ENCODE measurements at places on chromosomes 2 and 18.

DNA sequence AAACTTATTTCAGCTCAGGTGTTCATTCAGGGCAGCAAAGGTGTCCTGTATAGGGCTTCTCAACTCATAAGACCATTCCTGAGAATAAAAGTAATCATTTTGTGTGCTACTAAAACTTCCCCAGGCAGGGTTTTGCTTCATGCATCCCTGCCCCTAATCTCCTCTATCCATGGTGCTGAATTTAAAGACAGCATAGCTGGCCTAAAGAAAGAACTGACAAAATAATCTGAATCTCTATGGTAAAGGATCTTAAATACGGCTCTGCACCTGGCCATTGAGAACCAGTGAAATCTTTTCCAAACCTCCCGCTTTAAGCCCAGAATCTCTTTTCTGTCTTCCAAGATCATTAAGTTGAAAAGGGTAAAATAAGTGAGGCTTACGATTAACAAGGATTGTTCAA is 292.1 kb upstream of the KLHL29 start:
- no peak for DNase-seq

GRCh38 chr18:24055878-24056277 is 41.3 kb downstream of the TTC39C start:
- DNase-seq: no peak

DNA sequence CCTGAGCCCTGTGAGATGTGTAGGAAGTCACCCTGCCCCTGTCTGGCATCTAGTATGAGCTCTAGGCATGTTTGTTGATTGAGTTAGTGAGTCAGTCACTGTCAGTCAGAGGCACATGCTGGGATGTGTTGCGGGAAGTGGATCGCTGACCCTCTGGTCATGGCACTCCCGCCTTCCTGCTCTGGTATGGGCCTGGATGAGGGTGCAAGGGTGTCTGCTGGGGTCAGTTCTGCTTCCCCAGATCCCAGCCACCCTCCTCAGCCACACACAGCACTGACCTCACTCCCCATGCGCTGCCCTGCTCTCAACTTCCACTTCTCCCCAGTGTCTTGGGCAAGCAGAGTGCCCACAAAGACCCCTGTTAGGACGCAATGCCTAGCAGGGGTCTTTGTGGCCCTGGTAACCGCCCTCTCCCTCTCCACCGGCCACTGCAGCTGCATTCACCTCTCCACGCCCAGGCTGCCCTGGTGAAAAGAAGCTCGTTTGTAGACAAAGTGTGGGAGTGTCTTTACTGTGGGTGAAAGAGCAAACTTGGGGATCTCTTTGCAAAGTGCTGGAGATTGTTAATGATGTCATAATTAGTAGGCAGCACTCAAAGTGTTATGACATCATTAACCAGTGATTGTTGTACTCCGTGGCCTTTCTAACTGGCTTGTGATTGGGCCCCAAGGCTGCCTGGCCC is 252.1 kb downstream of the LDLRAD4 start:
- no peak for DNase-seq

DNA sequence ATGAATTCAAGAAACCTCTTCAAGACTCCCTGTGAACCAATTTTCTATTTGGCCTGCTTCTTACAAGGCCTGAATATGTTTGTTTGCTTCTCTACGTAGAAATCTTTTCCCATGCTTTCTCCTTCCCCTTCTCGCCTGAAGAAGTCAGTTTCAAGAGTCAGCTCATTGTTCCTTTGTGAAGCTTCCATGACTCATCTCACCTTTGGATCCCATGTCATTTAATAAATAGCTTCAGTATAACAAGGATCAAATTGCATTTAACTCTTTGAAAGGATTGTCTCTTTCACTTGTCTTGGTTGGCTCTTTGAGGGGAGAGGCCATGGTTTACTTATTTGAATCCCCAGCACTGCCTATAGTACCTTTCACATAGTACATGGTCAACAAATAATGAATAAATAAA is 28.4 kb downstream of the CPS1 start:
- DNase-seq: no peak

DNA sequence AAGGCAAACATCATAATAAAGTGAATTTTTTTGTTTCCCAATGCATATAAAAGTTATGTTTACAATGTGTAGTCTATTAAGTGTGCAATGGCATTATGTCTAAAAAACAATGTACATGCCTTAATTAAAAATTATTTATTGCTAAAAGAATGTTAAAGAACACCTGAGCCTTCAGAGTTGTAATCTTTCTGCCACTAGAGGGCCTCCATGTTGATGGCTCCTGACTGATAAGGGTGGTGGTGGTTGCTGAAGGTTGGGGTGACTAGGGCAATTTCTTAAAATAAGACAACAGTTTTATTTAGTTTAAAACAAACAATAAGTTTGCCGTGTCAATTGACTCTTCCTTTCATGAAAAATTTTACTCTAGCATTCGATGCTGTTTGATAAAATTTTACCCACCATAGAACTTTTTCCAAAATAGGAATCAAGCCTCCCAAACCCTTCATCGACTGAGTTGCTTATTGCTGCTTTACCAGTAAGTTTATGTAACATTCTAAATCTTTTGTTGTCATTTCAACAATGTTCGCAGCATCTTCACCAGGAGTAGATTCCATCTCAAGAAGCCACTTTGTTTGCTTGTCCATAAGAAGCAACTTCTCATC is 32.3 kb downstream of the MAP3K2 start:
- DNase-seq: peak; percentile 9

DNA sequence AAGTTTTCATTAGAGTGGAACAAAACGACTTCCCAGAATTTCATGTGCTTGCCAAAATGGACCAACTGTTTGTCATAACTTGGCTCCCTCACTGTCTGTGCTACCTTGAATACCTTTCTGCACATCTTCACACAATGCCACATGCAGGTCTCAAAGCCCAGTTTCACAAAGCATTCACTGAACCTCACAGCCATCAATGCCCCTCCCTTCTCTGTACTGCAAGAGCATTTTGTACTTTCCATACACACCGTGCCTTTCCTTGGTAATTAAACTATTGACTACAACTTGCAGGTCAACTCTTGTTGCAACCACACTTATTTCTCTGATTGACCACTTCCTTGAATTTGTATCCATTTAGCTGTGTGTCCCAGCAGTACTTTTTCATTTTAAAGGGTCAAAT is 50.5 kb downstream of the PAX3 start:
- DNase-seq: no peak

DNA sequence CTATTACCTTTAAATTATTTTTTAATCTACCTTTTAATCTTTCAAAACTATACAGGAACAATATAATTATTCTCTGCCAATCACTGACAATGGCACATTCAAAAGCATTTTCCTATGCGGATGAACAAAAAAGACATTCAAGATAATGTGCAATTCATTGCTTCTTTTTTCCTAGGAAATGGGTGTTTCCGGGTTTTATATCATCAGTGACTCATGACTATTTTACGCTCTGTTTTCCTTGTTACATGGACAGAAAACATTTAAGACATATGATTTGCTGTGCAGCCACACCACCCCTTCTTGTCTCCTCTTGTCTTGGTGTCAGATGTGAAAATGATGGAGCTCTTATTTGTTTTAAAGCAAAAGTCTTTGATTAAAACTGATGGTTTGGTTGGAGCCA is 184.7 kb upstream of the LINC00305 start:
- no peak for DNase-seq

GRCh38 chr18:49020129-49020528 is 69.4 kb upstream of the SMAD7 start:
- DNase-seq: no peak

- no peak for DNase-seq
Observed at GRCh38 chr2:21754164-21754788, 630.5 kb downstream of the TDRD15 start.

DNA sequence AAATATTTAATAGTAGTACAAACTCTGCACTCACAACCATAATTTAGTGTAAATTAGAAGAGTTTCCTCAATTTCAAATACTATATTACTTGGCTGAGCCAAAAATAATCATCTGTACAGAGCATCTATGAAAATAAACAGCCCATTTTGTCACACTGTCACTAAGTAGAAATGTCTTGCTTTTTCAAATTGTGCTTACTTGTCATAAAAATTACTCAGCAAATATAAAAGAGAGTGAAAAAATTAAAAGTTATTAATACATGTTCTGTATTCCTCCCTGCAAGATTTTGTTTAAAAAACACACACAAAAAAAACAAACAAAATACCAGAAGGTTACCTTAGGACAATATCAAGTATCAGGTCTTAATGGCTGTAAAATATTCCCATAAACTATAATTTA is 155.7 kb downstream of the DLGAP1 start:
- no peak for DNase-seq

DNA sequence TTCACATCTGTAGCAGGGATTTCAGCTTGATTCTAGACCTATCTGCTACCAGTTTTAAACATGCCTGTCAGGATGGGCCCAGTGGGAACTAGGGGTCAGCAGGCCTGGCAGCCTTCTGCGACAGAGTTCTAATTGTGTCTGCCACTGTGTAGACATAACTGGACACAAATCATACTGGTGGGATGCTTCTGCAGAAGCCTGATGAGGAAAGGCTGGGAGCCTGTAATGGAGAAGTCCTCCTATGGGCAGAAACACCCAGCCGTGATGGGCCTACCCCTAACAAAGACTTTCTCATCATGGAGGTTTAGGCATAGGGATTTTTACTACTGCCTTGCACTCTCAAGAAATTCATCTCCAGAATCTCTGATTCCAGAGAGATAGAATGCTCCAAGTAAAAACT is 166.9 kb downstream of the PDE11A start:
- DNase-seq: no peak

- no peak for DNase-seq
Observed at GRCh38 chr2:231167745-231168459, 30.5 kb upstream of the ARMC9 start.

GRCh38 chr2:134327367-134327766 is 73.5 kb downstream of the MGAT5 start:
- no peak for DNase-seq

GRCh38 chr2:165173215-165173614 is 30.6 kb downstream of the SCN3A start:
- DNase-seq: no peak

DNA sequence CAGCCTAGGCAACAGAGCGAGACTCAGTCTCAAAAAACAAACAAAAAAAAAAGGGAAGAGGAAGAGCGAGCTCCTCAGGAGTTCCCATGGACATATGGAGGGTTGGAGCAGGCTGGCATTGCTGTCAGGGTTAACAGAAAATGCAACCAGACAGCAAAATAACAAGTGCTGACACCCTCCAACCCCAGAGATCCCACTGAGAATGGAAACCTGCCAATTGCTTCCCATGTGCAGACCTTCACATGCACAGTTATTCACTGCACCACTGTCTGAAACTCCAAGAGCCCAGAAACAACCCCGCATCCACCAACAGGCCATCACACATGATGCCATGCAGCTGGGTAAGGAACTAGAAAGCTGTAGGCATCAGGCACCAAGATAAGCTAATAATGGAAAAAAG is 43.5 kb downstream of the TFCP2L1 start:
- no peak for DNase-seq

- DNase-seq: no peak
Observed at GRCh38 chr2:45484965-45485364, 126.1 kb downstream of the SRBD1 start.
